ENCODE measurements at places on chromosomes 12 and 14.

GRCh38 chr12:1147821-1148220 lies 156.8 kb downstream of the ERC1 start:
- DNase-seq = no peak

DNA sequence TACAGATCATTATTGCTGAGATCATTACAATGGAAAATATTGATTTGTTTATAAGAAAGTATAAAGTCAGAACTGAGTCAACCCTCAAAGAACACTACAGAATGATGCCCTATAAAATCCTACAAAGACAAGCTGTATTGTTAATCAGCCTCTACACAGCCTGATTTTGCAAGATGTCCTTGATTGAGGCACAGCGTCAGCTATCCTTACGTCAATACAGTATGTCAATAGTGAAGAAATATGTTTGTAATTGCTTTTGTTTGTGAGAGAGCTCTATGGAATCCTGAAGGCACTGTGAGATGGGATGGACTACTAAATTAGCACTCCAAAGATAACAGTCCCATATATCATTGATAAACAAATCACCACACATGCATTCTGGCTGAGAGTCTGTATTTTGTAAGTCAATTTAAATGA lies 70.7 kb downstream of the RASSF9 start:
- DNase-seq = no peak

DNA sequence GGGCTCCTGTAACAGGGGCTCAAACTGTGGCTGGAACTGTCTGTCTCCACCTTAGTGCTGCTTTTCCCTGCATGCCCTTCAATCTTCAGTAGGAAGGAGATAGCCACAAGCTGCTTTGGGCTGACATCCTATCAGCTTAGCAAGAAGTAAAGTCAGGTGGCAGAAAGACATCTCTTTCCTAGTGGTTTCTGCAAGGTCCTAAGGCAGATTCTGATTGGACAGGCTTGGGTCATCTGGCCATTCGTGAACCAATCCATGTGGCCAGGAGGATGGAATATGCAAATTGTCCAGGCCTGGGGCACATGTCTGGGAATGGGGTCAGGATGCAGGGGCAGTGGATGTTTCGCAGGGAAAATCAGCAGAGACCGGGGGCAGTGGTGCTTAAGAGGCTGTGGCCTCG lies 5.2 kb downstream of the RITA1 start:
- DNase-seq = no peak

- no peak for DNase-seq
These were observed 6.9 kb downstream of the ZBTB39 start for GRCh38 chr12:56999456-56999855.

DNA sequence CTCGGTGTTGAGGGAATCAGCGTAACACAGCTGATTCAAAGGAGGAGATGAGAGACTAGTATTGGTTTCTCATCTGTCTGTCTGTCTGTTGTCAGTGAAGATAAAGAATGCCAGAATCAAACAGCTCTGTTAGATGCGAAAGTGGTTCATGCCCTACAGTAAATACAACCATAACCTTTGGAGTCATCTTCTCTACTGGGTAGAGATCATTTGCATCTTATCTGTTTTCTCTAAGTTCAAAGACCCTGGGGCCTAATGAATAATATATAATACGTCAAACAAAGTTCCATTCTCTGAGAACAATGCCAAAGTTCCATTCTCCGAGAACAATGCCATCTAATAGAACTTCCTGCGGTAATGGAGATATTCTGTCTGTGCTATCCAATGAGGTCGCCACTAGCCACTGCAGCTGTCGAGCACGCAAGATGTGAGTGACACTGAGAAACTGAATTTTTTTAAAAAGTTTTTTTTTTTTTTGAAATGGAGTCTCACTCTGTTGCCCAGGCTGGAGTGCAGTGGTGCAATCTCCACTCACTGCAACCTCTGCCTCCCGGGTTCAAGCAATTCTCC lies 6.6 kb downstream of the IL31 start:
- no peak for DNase-seq

DNA sequence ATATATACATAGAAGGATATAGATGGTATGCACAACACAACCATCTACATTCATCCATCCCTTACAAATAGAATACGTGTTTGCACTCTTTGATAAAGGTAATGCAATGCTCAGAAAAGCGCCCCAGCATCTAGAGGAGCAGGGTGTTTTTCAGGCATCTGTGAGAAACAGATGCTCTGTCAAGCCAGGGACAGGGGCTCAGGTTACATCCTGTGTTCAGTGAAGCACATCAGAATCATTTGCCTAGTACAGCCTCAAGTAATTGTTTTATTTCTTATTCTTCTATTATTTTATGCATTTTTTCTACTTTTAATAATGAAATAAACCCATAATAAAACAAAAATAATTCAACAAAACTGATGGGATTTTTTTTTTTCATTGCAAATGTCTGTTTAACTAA lies 50.5 kb upstream of the HIF1A start:
- no peak for DNase-seq

DNA sequence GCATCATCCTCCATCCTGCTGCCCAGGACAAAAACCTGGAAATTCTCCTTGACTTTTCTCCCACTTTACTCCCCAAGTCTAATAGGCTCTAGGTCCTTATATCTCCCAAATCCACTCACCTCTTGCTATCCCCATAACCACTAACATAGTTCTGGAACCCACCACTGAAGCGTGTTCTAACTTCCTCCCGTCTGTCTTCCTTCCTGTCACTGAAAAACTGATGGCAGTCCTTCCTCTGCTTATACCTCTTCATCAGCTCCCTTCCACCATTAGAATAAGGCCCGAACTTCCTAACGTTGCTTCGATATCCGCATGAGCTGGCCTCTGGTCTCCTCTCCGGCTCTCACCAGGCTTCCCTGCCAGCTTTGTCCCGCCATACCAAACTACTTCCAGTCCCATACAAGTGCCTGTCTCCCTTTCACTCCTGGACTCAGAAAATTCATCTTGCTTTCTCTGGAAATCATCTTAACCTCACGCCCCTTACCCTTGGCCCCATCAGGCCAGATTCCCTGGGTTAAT lies 63.0 kb upstream of the BCL2L14 start:
- DNase-seq = no peak

DNA sequence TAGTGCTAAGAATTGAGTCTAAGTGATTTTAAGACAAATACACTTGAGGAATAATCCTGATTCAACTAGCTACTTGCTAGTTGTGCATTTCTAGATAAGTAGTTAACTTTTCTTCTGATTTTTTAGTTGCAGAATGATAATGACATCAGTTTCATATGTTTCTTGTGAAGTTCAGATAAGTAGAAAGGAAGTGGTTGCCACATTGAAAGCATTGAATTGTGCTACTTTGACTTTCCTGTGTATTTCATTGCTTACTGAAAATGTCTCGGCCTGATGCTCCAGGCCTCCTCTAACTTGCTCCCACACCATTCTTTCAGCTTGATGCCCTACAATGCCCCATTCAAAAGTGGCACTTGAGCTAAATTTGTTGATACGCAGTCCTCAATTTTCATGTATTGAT lies 980.0 kb downstream of the TMTC2 start:
- DNase-seq = no peak

GRCh38 chr12:130879781-130880389 lies 8.0 kb downstream of the RAN start:
- DNase-seq = no peak

GRCh38 chr12:122159882-122160281 lies 14.1 kb downstream of the IL31 start:
- no peak for DNase-seq

GRCh38 chr14:94338023-94338422 lies 14.9 kb upstream of the SERPINA6 start:
- no peak for DNase-seq

GRCh38 chr14:68367536-68367935 lies 425.3 kb downstream of the ZFP36L1 start:
- DNase-seq = no peak

DNA sequence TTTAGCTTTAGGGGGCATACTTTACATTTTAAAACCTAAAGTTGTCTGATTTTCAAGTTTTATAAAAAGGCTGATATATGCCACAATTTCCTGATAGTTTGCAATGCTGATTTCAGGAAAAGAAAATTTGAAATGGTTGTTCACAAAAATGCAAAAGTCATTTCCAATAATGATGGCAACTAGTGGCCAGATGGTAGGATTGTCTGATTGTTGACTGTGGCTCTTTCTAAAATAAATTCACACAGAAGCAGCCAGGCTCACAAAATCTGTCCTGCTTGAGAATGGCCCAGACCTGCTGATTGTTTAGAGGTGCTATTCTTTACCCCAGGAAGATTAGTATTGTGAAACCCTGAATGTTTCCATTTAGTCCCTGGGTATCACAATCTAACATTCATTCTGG lies 220.3 kb downstream of the NELL2 start:
- no peak for DNase-seq

DNA sequence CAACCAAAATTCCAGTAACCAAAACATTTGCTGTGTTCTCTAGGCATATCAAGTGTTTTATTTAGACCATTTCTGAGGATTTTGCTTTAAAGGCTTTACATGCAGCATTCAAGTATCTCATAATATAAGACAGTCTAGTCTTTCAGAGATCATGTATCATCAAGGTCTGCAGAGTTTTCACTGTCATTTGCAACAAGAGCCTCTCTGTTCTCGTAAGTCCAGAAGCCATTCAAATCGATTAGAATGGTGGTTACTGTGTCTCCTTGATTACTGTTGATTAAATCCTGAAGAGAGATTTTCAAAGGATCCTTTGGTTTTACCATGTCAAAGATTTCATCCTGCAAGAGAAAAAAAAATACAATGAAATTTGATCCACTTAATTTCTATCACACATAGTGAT lies 36.3 kb downstream of the PPP2R3C start:
- DNase-seq = no peak

GRCh38 chr12:22640851-22641250 lies 15.9 kb downstream of the ETNK1 start:
- DNase-seq = no peak

- no peak for DNase-seq
These were observed 197.6 kb upstream of the RBM19 start for GRCh38 chr12:114163771-114164170.

DNA sequence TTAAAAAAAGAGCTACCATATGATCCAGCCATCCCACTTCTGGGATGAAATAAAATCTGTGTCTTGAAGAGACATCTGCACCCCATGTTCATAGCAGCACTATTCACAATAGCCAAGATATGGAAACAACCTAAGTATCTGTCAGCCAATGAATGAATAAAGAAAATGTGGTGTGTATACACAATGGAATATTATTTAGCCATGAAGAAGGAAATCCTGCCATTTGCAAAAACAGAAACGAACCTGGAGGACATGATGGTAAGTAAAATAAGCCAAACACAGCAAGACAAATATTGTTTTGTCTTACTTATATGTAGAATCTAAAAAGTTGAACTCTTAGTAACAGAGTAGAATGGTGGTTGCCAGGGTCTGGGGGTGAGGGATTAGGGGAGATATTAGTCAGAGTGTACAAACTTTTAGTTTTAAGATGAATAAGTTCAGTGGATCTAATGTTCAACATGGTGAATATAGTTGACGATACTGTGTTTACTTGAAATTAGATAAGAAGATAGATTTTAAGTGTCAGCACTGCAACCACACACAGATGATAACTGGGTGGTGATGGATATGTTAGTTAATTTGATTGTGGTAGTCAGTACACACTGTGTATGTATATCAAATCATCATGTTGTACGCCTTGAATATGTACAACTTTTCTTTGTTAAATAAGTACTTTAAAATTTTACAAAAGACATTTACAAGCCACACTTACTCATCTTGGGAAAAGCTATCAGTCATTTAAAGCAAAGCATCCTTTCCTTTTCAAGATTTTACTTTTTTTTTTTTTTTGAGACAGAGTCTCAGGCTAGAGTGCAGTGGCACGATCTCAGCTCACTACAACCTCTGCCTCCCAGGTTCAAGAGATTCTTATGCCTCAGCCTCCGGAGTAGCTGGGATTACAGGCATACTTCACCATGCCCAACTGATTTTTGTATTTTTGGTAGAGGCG lies 89.9 kb downstream of the BICD1 start:
- no peak for DNase-seq

GRCh38 chr14:33062881-33063280 lies 124.2 kb downstream of the NPAS3 start:
- DNase-seq = no peak

- DNase-seq = no peak
These were observed 1.5 kb upstream of the KRT5 start for GRCh38 chr12:52521568-52522266.

DNA sequence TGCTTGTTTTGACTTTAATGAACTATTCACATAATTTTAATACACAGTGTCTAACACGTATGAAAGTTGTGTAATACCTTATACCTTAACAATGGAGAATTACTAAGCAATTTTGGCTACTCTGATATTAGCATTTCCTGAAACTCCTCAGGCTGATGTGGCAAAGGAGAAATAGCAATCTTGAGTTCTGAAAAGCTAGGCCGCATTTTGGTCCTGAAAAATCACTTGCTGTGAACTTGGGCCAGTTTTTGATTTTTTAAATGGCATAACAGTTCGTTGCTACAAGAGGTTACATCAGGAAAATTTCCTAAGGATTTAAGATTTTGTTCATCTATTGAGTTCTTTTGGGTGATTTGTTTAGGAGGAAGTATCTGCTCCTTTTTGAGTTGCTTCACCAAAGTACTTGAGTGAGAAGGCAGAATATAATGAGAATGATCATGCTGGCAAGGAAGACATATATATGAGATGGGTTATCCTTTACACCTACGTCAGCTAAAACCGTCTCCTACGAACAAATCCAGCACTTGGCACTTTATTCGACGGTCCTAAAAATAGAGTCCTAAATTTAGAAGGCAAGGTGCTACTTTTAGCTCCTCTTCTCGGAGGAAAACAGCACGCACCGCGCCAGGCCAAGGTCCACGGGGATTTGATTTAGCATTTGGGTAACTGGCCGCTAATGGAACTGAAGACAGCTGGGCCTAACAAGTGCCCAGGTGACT lies 32.2 kb downstream of the MIA2 start:
- no peak for DNase-seq

DNA sequence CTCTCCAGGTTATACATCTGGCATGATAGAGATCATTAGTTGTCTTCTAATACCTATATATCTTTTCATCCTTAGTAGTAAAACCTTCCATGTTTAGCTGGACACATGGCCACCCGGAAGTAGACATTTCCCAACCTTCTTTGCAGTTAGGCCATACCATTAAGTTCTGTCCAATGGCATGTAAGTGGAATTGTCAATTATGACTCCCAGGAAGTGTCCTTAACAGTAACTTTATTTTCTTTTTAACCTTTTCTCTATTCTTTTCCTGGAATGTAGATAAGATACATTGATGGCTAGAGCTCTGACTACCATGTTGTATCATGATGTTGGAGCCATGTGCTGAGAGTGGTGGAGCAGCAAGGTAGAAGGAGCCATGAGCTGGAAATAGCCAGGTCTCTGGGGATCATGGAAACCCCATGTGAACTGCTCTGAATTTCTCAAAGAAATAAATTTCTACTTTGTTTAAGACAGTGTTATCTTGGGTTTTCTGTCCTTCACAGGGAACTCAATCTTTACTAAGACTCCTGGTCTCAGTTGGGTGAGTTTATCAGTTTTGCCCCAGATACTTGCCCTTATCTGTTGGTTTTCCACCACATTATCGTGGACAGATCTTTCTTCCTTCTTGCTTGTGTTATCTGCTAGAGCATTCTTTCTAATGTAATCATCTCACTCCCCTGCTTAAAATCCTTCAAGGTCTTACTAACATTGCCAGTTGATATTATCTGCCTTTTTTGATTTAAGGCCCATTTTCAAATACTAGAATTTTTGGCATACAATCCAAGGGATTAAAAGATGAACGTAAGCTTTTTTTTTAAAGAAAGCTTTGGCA lies 5.1 kb upstream of the LTA4H start:
- DNase-seq = no peak

GRCh38 chr12:92553389-92553788 lies 149.4 kb upstream of the PLEKHG7 start:
- DNase-seq = no peak

- no peak for DNase-seq
These were observed 37.9 kb downstream of the AKAP6 start for GRCh38 chr14:32366986-32367385.
